ENCODE measurements at places on chromosomes 5 and 9.

DNA sequence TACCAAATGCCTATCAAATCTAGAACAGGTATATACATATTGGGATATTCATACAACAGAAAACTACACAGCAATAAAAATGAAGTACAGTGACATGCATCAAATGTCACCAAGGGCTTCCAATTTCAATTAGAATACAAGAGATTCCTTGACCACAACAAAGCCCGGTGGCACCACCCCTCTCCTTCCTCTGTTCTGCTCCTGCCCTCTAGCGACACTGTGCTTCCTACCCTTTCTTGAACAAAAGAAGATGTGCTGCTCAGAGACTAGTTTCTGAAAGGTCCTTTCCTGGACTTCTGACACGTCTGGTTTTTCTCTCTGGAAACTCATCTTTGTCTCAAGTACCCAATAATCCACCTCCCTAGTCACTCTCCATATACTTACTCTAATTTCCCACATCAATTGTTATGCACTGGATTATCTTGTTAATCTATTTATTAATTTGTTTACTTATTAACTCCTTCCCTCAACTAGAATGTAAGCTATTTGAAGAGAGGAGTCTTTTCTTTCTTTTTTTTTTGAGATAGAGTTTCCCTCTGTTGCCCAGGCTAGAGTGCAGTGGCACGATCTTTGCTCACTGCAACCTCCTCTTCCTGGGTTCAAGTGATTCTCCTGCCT, 70.4 kb upstream of the CTSV start:
- no peak for DNase-seq

DNA sequence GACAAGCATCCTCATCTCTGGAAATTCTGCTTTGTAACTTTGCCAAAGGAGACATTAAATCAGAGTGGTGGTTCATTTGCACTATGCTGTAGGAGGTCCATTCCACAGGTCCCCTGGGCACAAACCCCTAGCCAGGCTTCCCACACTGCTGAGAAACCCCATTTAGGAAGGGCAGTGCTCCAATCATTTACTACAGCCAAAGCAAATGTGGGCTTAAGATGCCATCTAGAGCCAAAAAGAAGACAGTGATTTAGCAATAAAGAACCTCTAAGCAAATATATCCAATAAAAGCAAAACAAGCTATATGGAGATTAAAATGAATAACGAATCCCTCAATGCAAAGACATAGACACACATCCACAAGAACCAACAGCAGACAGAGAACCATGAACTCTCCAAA, 129.0 kb upstream of the ALDH1B1 start:
- no peak for DNase-seq

DNA sequence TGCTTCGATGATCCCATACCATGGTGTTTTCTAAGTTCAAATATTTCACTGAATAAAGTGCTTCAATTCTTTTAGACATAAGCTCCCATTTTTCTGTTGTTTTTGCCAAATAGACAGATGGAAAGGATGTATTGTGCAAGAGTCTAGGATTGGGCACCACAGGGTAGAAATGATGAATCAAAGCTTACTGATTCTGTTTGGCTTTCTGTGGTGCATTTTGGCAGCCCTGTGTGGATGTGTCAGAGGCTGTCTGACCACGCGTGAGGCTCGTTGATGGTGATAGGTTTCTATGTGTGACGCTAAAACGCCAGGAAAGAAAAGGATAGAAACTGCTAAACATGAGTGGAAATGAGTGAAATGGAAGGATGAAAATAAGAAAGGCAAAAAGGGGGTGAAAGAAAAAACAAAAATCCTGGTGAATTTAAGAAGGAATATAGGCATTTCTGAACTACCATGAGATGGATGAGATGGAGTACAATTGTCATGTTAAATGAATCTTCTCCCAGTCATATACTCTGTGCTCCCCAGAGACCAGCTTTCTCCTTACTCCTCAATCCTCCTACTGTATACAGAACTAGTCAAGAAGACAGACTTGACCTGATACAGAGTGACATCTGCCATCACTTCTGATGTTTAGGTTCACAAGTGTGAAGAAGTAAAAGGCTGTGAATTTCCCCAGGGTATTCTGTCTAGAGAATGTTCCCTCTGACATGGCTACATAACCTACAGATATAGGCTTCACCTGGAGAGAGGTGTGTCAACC, 54.4 kb downstream of the ANKH start:
- DNase-seq: peak; percentile 43

DNA sequence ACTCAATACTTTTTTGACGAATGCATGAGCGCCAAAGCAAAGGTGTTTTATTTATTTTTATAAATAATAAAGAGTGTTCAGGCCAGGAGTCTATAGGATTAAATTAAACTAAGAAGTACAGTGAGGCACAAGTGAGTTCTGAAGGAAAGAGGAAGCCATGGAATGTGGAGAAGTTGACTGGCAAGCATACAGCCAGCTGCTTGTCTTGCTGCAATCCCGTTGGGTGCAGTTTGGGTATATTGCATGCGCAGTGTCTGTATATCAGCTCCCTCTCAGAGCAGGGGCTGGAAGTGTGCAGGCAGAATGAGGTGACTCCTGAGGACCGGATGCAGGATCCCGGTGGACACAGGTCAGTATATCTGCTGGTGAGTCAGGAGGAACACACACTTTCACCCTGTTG, 315.6 kb downstream of the ZSWIM6 start:
- no peak for DNase-seq

Data from anterior cingulate cortex (tissue), 58 donors.